ENCODE measurements at places on chromosomes 7 and 10. TPM values are rescaled to one million over a fixed set of nuclear protein-coding genes. Genes with fewer than 3 reads are reported as not detected.

DNA sequence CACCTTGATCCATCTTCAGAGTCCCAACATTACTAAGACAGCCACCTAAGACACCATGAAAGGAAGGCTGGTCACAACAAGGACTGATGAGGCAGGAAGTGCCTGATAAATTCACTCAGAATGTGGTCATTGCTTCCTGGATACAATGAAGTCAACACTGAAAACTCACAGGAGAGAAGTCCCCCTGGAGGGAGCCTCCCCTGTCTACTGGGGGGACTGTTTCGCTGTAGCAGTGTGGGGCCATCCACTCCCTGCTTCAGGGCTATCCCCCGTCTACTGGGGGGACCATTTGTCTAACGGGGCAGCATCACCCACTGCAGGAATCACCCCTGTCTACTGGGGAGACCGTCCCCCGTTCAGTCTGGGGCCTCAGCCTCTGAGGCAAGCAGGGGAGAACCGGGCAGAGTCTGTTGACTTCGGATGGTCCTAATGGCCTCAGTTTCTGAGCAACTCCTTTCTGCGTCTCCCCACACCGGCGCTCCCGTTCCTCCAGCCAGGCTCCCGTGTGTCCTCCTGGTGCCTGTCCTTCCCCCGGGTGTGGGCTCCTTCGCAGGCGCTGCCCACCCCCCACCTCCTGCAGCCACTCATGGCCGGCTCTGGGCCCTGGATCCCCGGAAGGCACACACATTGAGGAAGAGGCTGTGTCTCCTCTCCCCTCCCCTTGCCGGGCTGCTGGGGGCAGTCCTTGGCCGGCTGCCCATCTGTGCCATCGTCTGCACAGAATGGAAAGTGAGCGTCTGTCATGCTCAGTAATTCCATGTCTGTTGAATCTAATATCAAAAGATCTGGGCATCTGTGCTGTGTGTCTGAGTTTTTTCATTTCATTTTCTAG, 59.9 kb upstream of the DNAJB6 start:
- DNase-seq = no peak

Gene TMEM139
- total RNA-seq = not detected

- DNase-seq = no peak
Observed at GRCh38 chr7:116786791-116787443, 75.5 kb upstream of the CAPZA2 start.

- no peak for DNase-seq
Observed at GRCh38 chr10:77081481-77081891, 556.1 kb downstream of the KCNMA1 start.

- DNase-seq = no peak
Observed at GRCh38 chr7:109864230-109864629, 1226.7 kb upstream of the LRRN3 start.

DNA sequence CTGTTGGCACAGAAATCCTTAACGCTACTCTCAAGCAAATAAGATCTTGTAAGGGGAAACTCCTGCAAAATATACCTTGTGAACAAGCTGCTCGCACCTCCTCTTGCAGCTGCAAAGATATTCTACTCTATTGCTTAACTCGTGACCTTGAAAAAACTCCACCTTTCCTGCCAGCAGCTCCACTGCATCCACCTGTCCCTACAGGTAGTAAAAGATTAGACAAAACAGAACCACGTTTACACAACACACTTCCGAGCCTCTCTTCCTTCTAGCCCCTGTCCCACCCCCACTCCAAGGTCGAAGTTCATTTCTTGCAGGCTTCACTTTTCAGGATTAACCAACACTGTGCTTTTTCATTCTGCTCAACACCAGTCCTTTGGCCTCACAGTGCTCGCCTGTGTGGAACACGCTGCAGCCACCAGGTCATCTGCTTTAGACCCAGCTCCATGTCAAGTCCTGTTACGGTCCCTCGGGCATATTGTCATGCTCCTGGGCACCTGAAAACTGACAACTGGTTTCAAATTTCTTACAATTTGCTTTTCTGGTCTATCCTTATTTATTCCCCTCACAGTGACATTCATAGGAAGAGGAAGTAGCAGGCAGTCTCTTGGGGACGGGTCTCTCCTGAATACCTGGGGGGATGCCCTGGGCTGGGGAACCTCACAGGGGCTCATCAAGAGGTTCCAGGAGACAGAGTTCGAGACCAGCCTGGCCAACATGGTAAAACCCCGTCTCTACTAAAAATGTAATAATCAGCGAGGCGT, 165.8 kb upstream of the KLF14 start:
- DNase-seq = no peak

DNA sequence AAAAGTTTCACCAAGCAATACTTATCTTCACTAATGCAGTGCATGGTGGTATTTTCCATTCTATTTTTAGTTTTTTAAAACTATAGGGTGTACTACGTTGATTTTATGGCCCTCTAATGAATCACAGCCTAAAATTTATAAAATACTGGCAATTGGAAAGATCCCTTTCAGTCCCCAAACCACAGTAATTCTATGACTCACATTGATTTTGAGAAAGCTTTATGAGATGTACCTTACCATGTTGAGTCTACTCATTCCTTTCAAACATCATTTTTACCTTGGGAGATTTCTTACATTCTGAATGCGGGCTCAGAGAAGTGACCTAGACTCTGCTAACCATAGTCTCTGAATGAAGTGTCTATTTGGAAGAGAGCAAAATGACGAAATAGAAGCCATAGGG, 141.6 kb downstream of the GPR85 start:
- no peak for DNase-seq

Gene GARIN1A
- total RNA-seq = 0.27 TPM
